Fibroblast of skin of right quadriceps (primary cell): ENCODE measurements at places on chromosomes 3 and 15.
A peak's percentile ranks its signal among the peaks of the same experiment; 100 is the strongest.

GRCh38 chr15:63094495-63094931 lies 27.1 kb upstream of the LACTB start:
- DNase-seq: peak; percentile 80

GRCh38 chr3:193711166-193711485 lies 118.1 kb downstream of the OPA1 start:
- DNase-seq: no peak

DNA sequence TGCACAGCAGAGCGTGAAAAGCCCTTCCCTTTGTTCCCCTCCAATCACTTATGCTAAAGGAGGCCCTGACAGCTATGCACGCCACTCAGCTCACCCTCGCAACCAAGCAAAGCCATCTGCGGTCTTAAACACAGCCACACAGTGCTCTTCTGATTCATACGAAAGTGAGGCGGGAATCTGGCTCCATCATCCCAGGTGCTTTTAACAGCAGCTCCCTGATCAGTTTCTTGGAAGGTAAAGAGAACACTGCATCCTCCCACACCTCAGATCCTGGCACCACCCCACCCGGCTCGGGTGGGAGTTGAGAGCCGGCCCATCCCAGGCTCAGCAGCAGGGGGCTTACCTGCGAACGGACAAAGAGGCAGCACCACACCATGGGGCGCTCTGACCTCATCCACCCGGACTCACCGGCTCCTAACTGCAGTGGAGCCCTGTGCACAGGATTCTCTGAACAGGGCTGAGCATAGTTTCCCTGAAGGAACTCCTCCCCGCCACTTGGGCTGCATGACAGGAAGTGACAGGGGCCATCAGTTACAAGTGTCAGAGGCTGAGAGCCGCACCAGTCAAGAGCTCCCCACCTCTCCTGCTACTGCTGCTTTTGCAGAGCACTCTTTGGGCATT lies 114.3 kb upstream of the ARHGEF3 start:
- DNase-seq: no peak

DNA sequence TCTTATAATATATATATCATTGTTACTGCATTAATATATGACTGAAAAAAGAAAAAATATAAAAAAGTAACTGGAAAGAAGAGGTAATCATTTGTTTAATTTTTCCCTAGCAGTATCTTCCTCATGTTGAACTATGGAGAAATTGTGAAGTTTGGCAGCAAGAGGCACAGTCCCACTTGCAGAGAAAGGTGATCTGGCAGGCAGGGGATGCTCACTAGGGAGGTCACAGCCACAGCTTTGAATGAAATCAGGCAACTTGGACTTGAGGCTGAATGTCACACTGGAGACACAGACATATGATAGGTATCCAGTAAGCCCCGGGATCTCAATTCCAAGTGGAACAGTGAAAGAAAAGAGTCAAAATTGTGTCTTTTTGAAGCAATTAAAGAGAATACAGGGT lies 149.9 kb upstream of the RORA start:
- DNase-seq: no peak

GRCh38 chr3:43309372-43310305 lies 23.3 kb downstream of the SNRK start:
- DNase-seq: no peak

GRCh38 chr3:47324278-47324865 lies 41.6 kb downstream of the KLHL18 start:
- DNase-seq: peak; percentile 81

- DNase-seq: peak; percentile 42
Observed at GRCh38 chr3:162007722-162008121, 511.1 kb downstream of the OTOL1 start.

DNA sequence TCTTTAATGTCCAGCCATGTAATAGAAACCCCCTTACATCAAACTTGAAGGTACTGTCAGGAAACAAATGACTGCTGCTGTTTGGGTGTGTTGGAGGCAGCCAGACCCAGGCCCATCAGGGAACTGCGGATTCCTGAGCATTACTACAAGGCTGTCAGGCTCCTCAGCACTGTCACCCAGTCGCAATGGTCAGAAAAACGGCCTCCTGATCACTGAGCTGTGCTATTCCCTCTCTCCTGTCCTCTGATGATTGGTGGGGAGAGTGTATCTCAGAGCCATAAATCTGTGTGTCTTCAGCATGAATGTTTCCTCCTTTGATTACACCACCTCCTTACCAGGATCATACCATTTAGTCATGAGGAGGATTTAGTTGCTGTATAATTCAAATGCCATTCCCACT lies 135.2 kb upstream of the GADL1 start:
- no peak for DNase-seq

- no peak for DNase-seq
Observed at GRCh38 chr3:182716114-182716688, 77.1 kb upstream of the ATP11B start.
